WTC11 (cell line): ENCODE measurements at places on chromosomes 3 and 15. TPM values are rescaled to one million over a fixed set of nuclear protein-coding genes. Genes with fewer than 3 reads are reported as not detected.

GRCh38 chr3:46954178-46954577 lies 22.4 kb downstream of the CCDC12 start:
- no peak for DNase-seq
- H3K4me1 ChIP-seq, result peaks cover 48% of the 10 kb centered on the region
- H3K4me3 ChIP-seq, result no peak overlapping the region
- H3K27me3 ChIP-seq, result no peaks in the 10 kb centered on the region
- peak overlapping the region; percentile 54 for H3K27ac ChIP-seq

- H3K27me3 ChIP-seq, result peaks cover 22% of the 10 kb centered on the region
- H3K27ac ChIP-seq, result no peak overlapping the region
- no peak overlapping the region for H3K4me3 ChIP-seq
Measured at GRCh38 chr3:70185661-70186060, 126.8 kb downstream of the MDFIC2 start.

GRCh38 chr3:195806211-195806915 lies 5.4 kb downstream of the MUC4 start:
- no peaks in the 10 kb centered on the region for H3K36me3 ChIP-seq
- H3K4me1 ChIP-seq, result peaks cover 84% of the 10 kb centered on the region
- H3K27ac ChIP-seq, result peak overlapping the region; percentile 98
- H3K27me3 ChIP-seq, result peaks cover 4% of the 10 kb centered on the region

- H3K4me1 ChIP-seq, result peaks cover 36% of the 10 kb centered on the region
- H3K4me3 ChIP-seq, result no peak overlapping the region
- no peak for DNase-seq
- H3K36me3 ChIP-seq, result no peaks in the 10 kb centered on the region
Measured at GRCh38 chr3:114405202-114405990, 111.6 kb downstream of the TIGIT start.

- DNase-seq, result no peak
- H3K4me1 ChIP-seq, result peaks cover 38% of the 10 kb centered on the region
- H3K27ac ChIP-seq, result peak overlapping the region; percentile 25; the same call in 1 of the 2 replicates
Measured at GRCh38 chr3:127424766-127425504, 137.1 kb upstream of the PRR20G start.

DNA sequence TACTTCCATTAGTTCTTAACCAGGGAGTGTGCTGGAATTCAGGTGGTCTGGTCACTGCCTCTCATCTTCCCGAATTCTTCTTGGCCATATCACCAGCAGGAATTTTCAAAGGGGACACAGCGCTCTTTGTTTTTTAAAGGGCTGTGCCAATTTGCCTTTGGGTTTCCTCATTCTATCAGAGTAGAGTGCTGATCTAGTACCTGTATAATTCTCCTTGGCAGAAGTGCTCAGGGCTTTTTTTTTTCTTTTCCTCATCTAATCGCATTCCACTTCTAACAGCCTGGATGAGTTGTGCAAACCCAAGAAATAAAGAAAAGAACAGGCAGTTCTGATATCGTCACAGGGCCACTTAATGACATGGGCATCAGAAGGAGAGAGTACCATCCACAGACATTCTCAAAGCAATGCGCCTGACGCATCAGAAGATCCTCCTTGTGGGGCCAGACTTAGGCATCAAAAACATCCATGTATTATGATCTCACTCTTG lies 121.0 kb downstream of the ASB7 start:
- DNase-seq, result no peak
- no peak overlapping the region for H3K4me3 ChIP-seq
- no peaks in the 10 kb centered on the region; the same call in 1 of the 2 replicates for H3K27me3 ChIP-seq
- peaks cover 8% of the 10 kb centered on the region for H3K4me1 ChIP-seq
- H3K36me3 ChIP-seq, result no peaks in the 10 kb centered on the region

- H3K4me1 ChIP-seq, result peaks cover 44% of the 10 kb centered on the region
- no peak overlapping the region for H3K27ac ChIP-seq
- no peak overlapping the region for H3K4me3 ChIP-seq
- no peaks in the 10 kb centered on the region; the same call in 1 of the 2 replicates for H3K27me3 ChIP-seq
Measured at GRCh38 chr3:29745232-29745870, 464.5 kb downstream of the RBMS3 start.

DNA sequence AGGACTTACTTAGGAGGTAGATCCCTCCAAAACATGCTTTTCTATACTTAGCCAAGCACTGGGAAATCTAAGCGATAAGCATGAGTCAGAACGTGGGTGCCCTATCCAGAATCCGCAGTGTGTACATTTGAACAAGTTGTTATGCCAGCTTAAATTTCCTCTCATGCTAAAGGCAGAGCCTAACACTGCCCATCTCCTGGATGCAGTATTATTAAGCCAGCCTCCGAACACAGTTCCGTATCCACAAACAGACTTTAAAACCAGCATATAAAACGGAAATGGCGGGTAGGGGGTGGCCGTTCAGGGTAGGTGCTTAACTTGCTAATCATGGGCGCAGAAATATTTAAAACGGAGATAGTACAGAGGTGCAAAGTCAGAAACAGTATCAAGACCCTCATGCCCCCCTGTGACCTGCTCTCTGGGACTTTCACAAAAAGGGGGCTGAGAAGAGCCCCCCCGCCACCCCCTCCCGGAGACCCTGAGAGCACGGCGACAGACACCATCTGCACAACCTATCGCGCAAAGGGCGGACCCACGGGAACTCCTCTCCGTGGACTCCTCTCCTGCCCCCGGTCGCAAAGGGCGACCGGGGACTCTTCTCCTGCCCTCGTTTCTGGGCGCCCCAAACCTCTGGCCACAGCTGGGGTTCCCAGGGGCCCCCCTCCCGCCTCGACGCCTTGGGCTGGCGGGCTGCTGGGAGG lies 889 bp upstream of the LRRIQ4 start:
- no peak overlapping the region for H3K27ac ChIP-seq
- H3K36me3 ChIP-seq, result peaks cover 11% of the 10 kb centered on the region
- H3K4me1 ChIP-seq, result peaks cover 34% of the 10 kb centered on the region
- DNase-seq, result no peak
- H3K27me3 ChIP-seq, result peaks cover 45% of the 10 kb centered on the region

DNA sequence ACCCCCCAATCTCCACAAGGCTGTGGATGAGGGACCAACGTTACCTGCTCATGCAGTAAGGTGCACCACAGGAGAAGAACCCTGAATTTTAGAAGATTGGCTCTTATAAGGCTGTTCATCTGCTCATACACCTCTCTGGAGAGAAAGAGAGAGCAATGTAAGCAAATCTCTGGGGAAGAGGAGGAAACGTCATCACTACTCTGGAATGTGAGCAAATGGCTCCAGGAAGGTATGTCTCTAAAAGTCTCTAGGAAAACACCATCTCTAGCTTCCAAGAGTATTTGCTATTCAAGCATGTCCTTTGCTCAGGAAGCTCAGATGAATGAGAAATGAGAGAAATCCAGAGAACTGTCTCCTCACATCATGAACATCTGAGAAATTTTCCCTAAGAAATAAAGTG lies 235.4 kb downstream of the TBL1XR1 start:
- no peak overlapping the region for H3K4me3 ChIP-seq
- peaks cover 4% of the 10 kb centered on the region for H3K36me3 ChIP-seq
- no peaks in the 10 kb centered on the region for H3K4me1 ChIP-seq
- no peaks in the 10 kb centered on the region for H3K27me3 ChIP-seq
- DNase-seq, result no peak

DNA sequence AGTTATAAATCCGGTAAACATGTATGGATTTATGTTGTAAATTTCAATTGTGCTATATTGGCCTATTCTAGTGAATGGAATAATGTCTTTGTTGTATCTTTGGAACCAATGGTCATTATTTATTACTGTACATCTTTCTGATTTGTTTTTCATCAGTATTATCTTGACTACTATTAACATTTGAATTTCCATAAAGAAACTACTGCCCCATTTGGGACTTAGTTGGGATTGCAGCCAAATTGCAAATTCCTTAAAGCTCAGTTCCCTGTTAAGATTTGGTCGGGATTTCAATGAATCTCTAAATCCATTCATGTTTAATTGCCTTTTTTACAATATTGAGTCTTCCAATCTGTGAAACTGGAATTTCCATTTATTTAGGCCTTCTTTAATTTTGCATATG lies 822.4 kb upstream of the CADM2 start:
- no peaks in the 10 kb centered on the region for H3K27me3 ChIP-seq
- no peak overlapping the region for H3K4me3 ChIP-seq
- H3K27ac ChIP-seq, result no peak overlapping the region
- no peaks in the 10 kb centered on the region for H3K36me3 ChIP-seq

DNA sequence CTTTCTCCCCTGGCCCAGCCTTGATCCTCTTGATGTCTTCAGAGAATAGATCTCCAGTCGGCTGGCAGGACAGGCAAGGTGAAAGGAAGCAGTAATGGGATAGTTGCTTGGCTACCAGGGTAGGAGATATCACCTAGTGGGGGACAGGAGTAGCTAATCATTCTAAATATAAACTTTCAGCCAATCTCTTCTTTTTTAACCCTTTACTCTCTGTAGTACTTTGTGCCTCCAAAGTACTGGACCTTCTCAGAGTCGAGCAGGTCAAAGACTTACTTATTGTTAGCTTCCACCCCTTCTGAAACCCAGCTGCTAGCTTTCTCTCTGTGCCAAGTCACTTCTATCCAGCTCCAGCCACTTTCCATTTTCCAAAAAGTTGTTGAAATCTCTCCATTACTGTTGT lies 43.4 kb upstream of the FILIP1L start:
- H3K4me3 ChIP-seq, result no peak overlapping the region
- H3K4me1 ChIP-seq, result no peaks in the 10 kb centered on the region
- H3K27me3 ChIP-seq, result no peaks in the 10 kb centered on the region

- no peak overlapping the region for H3K4me3 ChIP-seq
- H3K4me1 ChIP-seq, result peaks cover 14% of the 10 kb centered on the region
- DNase-seq, result no peak
- H3K36me3 ChIP-seq, result no peaks in the 10 kb centered on the region
Measured at GRCh38 chr15:32866454-32867312, 148.9 kb downstream of the GREM1 start.

TUSC7 gene
- total RNA-seq, result not detected in 3 replicates

SETMAR gene
- 11.6 to 15.0 TPM (median 14.7 TPM) in 3 replicates for total RNA-seq

PCBP4 gene
- 28.7 to 31.6 TPM (median 30.6 TPM) in 3 replicates for total RNA-seq

SELENOS gene
- 38.2 to 43.8 TPM (median 39.3 TPM) in 3 replicates for total RNA-seq

SLC24A5 gene
- not detected in 3 replicates for total RNA-seq

C3orf85 gene
- total RNA-seq, result not detected in 3 replicates

VGLL4 gene
- 42.2 to 43.8 TPM (median 43.0 TPM) in 3 replicates for total RNA-seq

GABRR3 gene
- total RNA-seq, result not detected in 3 replicates

RBP2 gene
- not detected in 3 replicates for total RNA-seq

MOBP gene
- 0.13 to 0.39 TPM in 2 of 3 replicates, not detected in the other for total RNA-seq

GOLGA8G gene
- total RNA-seq, result not detected in 3 replicates

PTX3 gene
- 0.59 to 0.76 TPM (median 0.73 TPM) in 3 replicates for total RNA-seq
